ENCODE measurements at places on chromosomes 6 and 20.

DNA sequence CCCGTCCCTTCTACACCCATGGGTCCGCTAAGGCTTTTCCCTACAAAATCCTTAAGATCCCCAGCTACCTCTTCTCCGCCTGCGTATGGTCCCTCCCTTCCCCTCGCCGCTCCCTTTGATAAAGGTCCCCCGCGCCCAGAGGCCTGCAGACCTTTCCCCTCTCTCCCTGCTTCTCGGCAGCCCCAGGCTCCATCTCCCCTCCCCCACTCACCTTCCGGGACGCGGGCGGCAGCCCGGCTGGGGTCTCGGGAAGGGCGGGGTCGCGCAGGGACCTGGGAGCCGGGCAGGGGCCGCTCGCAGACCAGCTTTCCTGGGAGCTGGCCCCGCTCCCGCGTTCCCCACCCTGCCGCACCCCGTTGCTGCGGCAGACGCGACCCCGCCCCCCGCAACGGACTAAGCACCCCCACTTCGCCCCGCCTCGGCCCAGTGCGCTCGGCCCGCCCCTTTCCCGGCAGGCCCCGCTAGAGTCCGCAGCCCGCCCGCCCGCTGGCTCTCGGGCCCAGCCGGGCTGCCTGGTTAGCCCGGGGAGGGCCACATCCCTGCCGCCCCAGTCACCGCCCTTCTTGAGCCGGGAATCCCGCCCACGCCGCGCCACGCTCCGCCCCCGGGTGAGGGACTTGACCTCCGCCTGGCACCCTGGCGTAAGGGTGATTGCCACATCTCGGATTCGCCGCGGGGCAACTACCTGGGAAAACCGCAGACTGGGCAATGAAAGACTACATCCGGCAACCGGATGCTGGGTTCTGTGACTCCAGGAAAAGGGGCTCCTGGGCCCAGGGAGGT, at the start of gene FLOT1:
FLOT1 (minus strand) TSS at position 372 of the 783 bp plus-strand sequence. CDS start 498 bp downstream, outside the sequence.
- DNase-seq, result peak; percentile 97

GRCh38 chr6:47169785-47170616, 127.9 kb upstream of the ADGRF1 start:
- DNase-seq, result no peak

GRCh38 chr6:66429210-66429609, 722.2 kb upstream of the EYS start:
- no peak for DNase-seq

DNA sequence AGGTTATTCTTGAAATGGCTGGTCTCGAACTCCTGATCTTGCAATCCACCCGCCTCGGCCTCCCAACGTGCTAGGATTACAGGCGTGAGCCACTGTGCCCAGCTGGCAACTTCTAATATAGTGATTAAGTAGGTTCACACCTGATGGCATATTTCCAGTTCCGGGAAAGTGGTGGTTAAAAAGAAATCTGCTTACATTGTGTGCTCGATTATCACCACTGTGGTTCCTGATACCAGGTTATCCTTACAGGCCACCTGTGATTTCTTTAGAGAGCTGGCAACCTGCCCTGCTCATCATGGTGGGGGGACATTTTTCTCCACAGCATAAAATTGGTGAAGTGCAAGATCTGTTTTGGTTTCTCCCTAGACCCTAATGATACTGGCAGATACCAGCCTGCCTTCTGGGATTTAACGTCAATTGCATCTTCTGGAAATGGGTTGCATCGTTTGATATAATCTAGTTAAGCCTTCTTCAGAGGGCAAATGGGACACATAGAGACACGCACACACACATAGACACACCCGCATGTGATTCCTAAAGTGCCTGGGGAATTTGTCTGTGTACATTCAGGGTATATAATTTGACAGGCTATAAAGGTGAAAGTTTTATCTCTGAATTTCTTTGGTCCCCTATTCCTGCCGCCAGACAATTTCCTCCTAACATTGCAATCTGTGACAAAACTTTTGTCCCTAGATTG, 49.7 kb upstream of the CITED2 start:
- DNase-seq, result no peak

DNA sequence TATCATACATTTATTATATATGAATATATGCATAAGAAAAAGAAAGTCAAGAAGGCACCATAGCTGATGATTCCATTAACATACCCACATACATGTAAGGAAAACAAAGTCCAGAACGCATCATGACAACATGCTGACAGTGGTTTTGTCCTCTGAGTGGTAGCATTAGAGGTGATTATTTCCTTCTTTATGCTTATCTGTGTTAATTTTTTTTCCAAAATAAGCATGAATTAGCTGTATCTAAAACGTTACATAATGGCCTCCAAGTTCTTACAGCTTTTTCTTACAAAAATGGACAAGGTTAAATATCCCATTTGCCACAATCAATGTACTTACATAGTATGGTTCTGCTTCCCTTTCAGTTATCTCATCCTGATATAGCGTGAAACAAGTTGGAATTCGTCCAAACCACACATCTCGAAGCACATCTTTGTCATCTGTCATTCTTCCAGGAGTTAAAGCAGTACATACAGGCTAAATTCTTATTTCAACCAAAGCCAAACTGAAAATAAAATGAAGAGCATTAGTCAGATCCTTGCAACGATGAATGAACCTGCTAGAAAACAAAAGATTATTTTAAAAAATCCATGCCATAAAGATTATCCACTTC, 9.7 kb downstream of the ATG5 start:
- no peak for DNase-seq

GRCh38 chr6:9136141-9136822, 700.9 kb upstream of the SLC35B3 start:
- no peak for DNase-seq

DNA sequence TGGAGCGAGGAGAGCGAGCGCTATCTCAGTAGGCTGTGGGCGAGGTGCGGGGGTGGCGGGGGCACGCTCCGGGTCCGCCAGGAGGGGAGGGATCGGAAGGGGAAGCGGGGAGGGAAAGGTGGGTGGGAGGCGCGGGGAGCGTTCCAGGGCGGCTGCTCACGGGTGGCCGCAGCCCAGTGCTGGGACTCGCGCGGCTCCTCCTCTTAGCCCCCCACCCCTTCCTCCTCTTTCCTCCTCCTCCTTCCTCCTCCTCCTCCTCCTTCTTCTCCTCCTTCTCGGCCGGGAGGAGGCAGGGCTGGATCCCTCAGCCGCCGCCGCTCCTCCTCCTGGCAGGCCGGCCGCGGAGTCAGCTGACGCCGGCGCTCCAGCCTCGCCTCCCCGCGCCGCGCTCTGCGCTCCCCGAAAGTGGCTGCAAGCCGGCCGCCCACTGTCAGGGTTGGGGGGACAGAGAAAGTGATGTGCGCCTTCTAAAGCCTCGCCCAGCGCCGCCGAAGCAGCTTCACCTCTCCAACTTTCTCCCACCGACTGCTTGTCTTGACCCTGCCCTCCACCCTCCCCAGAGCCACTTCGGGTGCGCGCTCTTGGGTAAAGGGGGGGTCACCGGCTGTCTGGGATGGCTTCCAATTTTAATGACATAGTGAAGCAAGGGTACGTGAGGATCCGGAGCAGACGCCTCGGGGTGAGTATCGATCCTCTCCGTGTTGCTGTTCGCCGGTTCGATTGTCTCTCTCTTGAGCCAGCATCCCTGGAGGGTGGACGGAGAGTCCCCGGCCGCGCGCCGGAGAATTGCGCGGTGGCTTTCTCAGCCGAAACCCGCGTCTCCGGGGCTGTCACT, at the start of gene DOK5:
DOK5 (plus strand) TSS at position 260 of the 835 bp plus-strand sequence; CDS start at position 614, 354 bp downstream.
- no peak for DNase-seq

- DNase-seq, result no peak
Measured at GRCh38 chr6:75397656-75398465, 95.7 kb downstream of the FILIP1 start.

DNA sequence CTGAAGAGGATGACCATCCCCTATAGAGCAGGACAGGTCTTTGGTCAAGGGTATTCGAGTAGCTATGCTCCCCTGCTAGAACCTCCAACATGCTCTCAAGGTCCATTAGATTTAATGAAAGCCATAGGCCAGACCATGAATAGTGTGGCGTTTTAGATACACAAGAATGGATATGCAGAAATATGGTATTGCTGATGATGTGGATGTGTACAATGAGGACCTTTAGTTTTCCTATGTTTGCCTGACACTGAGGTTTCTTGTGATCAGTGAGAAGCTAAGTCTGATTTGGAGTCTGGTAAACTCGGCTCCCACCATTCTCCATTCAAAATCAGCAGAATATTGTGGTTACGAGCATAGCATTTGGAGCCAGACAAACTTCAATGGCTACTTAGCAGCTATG, 125.6 kb downstream of the TSHZ2 start:
- no peak for DNase-seq

GRCh38 chr6:160085713-160086505, 35.7 kb upstream of the SLC22A1 start:
- no peak for DNase-seq

GRCh38 chr6:42746463-42747391, 824 bp upstream of the TBCC start:
- DNase-seq, result peak; percentile 62

- no peak for DNase-seq
Measured at GRCh38 chr20:49759266-49759950, 45.7 kb upstream of the B4GALT5 start.

GRCh38 chr6:159100395-159101182, 55.8 kb upstream of the TAGAP start:
- DNase-seq, result no peak

- no peak for DNase-seq
Measured at GRCh38 chr20:52204136-52204535, 12.6 kb upstream of the ZFP64 start.

DNA sequence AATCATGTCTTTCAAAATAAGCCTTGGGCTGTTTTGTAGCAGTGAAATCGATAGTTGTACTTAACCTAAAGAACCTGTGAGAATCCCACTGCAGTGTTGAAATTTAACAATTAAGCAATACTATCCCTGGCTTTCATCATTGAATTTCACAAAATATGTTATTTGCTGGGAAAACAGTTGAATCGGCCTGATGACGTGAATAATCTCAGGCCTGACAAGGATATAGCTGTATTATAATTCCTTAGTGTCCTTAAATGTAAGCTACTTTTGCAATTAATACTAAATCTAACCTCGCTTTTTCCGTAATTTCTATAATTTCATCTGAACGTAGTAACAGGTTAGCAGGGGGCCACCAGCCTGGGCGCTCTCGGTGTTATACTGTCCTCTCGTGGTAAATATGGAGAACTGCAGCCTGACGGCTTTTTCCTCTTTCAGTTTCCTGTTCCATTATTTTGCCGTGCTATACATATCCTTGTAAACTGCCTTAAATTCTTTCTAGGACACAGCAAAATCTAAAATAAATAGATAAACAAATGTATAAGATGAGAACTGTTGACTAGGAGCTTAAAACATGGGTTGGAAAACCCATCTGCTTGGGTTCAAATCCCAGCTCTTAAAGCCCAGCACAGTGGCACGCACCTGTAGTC, 24.0 kb downstream of the MTFR2 start:
- DNase-seq, result peak; percentile 21

- DNase-seq, result no peak
Measured at GRCh38 chr6:42338744-42339222, 112.9 kb downstream of the TRERF1 start.

DNA sequence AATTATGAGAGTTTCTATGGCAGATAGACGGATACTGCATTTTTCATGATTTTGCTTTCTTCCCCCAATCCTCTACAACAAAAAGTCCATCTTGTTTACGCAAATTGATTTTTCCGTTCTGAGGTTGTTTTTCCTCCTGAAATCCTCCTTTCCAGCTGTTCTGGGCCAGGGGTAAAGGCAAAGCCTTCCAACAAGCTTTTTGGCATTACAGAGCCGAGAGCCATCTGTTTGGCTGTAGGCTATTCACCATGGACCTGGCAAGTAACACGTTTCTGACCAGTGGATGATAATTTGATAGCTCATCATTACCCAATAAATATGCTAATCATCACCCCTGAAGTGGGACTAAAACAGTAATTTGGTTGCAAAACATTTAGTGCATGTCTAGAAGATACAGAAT, 226.5 kb downstream of the CBLN4 start:
- DNase-seq, result no peak

DNA sequence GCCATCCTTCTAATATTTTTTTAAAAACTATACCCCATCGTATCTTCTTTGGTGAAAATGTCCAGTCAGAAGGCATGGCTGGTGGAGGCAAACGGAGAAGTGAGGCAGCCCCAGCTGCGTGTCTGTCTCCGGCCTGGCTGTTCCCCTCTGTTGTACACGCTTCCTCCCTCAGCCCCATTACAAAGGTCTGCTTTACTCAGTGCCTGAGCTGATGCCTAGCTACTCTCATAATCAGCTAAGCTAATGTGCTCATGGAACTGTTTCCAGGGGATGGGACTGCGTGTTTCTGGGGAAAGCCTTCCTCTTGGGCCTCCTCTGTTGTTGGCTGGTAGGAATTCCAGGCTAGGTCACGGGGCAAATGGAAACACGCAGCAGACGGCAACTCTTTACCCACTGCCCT, 67.3 kb downstream of the PPP1R3G start:
- DNase-seq, result no peak

GRCh38 chr20:11716945-11717248, 200.8 kb upstream of the BTBD3 start:
- DNase-seq, result no peak

- DNase-seq, result no peak
Measured at GRCh38 chr6:46894433-46894832, 27.3 kb downstream of the ADGRF5 start.

GRCh38 chr20:34713194-34713943, 9.2 kb downstream of the TP53INP2 start:
- DNase-seq, result no peak

GRCh38 chr20:19937651-19938420, 79.3 kb upstream of the NAA20 start:
- no peak for DNase-seq

- no peak for DNase-seq
Measured at GRCh38 chr6:154017786-154018185, 21.3 kb upstream of the OPRM1 start.

DNA sequence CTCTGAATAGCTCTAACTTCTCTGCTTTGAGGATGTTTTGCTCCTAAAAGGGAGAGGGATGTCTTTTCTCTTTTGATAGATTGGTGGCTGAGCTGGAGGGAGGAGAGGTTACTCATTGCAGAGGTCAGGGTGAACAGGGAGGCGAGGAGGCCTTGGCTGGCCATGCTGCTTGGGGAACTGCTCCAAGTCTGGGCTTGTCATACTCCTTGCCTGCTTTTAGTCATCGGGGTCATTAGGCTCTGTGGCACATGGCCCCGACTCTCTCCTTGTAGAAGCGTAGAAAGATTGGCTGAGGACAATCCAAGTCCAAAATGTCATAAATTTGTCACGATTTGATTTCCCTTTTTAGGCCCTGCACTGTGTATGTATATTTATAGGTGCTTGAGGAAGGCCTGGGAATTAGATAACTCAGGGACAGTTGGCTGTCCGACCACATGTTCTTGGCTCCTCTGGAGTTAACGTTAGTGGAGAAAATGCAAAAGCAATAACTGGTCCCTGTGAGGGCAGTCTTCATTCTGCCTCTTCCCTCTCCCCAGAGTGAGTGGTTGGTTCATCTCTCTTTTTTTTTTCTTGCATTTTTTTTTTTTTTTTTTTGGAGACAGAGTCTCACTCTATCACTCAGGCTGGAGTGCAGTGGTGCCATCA, 160.1 kb downstream of the SCP2D1 start:
- DNase-seq, result no peak

GRCh38 chr6:100084316-100084990, 90.4 kb upstream of the MCHR2 start:
- DNase-seq, result no peak

GRCh38 chr6:112563368-112563767, 216.2 kb downstream of the RFPL4B start:
- no peak for DNase-seq

- DNase-seq, result no peak
Measured at GRCh38 chr6:149139782-149140136, 177.8 kb upstream of the TAB2 start.

- DNase-seq, result no peak
Measured at GRCh38 chr20:6663751-6664388, 103.6 kb upstream of the BMP2 start.

All from stimulated activated CD4-positive, alpha-beta T cell treated with anti-CD3 and anti-CD28 coated beads, Interleukin-12 subunit alpha, Interleukin-12 subunit beta, amount 100 ng/mL, for 24 hours (primary cell).